Right hindlimb (tissue), 1 donor: ENCODE measurements at places on chromosomes 6 and 20.

DNA sequence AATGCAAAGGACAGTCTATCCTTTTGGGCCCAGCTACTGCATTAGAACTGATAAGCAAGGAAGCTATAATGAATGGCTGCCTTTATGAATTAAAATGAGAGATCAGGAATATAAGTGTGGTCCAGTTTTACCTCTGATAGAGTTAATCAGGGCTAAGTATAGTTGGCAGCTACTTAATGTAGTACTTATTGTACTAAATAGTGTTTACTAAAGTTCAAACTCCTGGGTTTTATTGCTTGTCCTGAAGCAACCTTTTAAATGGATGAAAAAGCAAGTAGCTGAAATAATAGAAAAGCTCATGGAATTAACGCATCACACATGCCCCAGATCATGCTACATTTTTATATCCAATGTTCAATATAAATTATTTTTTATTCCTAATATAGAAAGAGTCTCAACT lies 5.3 kb downstream of the TRMT11 start:
- DNase-seq: no peak

DNA sequence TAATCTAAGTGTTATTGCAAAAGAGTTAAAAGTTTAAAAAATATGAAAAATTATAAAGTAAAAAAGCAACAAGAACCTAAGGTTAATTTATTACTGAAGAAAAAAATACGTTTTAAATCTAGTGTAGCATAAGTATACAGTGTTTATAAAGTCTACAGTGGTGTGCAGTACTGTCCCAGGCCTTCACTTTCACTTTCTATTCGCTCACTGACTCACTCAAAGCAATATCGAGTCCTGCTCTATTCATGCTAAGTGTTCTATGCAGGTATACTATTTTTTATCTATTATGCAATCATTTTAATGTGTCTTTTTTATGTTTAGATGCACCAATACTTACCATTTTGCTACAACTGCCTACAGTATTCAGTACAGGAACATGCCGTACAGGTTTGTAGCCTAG lies 113.0 kb downstream of the MANEA start:
- DNase-seq: no peak

DNA sequence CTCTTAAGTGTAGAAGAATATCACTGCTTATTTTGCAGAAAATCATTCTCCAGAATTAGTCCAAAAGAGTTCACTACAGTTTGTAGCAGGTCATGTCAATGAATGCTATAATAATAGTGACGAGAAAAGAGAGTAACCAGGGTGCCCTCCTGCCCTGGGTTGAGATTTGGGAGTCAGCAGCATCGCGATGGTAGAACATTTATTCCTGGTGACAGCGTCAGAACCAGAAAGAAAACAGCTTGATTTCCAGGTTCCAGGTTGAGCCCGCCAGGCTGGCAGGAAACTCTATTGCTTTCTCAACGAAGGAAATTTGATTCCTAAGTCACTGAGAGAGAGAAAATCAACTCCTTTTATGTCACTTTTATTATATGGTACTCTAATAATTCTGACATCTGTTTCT lies 550.3 kb downstream of the QKI start:
- DNase-seq: no peak

DNA sequence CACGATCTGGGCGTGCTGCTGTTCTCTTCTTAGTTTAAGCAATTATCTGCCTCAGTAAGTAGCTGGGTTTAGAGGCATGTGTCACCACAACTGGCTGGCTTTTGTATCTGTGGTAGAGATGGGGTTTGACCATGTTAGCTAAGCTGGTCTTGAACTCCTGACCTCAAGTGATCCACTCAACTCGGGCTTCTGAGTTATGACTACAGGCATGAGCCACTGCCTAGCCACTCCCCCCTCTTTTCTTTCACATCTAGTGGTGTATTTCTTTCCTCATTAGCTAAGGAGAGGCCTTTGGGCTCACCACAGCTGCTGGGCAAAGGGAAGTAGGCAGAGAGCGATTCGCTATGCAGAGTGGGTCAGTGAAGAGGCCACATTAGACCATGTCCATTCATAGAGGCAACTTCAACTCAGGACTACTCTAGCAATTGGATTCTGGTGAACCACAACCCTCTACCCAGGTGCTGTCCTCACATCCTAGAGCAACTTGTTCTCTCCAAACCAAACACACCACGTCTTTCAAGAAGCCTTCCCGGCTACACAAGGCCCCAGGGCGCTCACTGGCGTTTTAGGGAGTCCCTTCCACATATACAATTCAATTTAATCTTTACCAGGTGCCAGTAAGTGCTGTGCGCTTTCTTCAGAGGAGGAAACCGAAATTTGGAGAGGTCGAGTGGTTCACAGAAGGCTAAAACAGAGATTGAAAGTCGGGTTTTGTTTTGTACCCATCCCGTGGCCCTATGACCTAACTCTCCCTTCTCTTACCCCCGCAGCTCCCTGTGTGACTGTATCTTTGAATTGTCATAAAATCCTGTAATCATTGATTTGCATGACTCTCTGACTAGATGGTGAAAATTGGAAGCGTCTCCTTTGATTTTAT lies 26.5 kb upstream of the GFOD1 start:
- DNase-seq: no peak

DNA sequence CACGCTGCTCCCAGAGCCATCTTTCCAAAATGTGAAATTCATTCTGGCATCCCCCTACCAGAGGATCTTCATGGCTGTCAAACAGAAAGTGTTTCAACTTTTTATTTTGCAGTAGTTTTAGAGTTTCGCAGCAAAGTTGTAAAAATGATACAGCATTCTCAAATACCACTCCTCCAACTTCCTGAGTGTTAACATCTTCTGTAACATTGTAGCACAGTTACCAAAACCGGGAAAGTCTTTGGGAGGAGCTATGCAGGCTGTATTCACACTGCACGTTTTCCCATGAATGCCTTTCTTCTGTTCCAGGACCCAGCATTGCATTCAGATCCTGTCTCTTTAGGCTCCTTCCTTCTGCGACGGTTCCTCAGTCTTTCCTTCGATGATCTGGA lies 30.1 kb downstream of the CDYL start:
- no peak for DNase-seq

DNA sequence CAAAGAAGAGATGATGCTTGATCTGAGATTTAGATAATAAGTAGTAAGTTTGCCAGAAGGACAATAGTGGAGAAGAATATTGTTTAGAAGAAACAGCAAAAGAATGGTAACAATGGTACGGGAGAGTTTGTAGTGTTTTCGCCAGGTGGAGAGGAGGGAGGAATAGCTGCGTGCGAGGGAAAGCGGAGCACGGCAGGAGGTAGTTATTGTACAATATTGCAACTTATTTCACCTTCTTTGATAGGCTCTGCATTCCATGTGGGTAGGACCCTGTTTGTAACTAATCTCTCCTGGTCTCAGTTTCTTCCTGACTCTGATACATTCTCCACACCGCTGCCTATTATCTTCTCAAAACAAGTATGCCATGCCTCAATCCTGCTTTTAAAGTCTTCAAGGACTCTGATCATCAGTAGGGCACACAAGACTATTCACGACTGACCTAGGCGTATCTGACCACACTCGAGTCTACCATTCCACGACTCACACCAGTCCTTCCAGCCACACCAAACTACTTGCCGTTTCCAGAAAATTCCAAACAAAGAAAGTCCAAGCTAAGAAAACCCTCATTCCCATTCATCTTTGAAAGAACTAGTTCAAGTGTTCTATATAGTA lies 1.1 kb downstream of the PPIL4 start:
- DNase-seq: no peak
